ENCODE measurements at places on chromosomes 7 and 10.
A peak's percentile ranks its signal among the peaks of the same experiment; 100 is the strongest.

DNA sequence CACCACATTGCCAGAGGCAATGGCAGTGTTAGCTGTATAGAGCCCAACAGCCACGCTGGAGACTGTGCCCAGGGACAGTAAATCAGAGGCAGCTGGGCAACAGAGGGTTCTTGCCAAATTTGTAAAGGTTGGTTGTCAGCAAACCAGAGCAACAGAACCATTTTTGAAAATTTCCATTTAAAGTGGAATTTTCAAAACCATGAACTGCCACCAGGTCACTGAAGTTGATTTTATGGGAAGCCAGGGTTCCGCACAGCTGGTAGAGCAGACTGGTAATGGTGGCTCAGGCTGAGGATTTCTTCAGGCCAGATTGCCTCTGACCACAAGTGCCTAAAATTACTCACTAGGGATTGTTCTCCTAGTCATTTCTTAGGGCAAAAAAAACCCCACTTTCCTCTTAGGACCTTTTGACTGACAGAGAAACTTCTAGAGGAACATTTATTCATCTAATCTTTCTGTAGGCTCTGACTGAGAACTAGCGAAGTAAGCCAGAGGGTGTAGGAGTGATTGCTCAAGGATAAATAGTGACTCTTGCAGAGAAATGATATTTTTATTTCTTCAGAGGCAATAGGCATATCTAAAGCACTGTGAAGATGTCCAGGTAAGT lies 342.4 kb downstream of the BBS9 start:
- no peak for DNase-seq

GRCh38 chr10:77315496-77316129 lies 322.0 kb downstream of the KCNMA1 start:
- DNase-seq, result no peak

DNA sequence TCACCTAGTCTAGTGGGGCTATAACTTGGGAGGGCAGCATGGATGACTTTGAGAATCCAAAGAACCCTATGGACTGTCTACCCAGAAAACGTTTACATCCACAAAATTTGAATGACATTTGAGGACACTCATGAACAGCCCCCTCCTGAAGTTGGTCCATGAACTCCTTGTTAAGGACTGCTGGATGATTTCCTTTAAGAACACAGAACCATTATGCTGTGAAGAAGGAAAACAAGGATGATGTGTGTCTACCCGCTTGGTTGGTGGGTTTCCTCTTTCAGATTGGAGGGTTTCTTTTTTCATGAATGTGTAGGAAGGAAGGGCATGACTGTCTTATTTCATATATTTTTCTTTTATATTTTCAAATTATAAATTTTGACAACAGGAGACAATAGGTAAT lies 58.3 kb downstream of the ARID5B start:
- DNase-seq, result no peak

- DNase-seq, result peak; percentile 41
Measured at GRCh38 chr7:4797858-4798705, 22.7 kb downstream of the AP5Z1 start.
